Activated CD8-positive, alpha-beta T cell treated with anti-CD3 and anti-CD28 coated beads, Interleukin-2, amount 10 ng/mL, durations not matched to agents 7 days and 5 days (primary cell): ENCODE measurements at places on chromosomes 12 and 14.

- no peak for DNase-seq
These were observed 86.3 kb upstream of the BCL2L14 start for GRCh38 chr12:11984417-11984816.

DNA sequence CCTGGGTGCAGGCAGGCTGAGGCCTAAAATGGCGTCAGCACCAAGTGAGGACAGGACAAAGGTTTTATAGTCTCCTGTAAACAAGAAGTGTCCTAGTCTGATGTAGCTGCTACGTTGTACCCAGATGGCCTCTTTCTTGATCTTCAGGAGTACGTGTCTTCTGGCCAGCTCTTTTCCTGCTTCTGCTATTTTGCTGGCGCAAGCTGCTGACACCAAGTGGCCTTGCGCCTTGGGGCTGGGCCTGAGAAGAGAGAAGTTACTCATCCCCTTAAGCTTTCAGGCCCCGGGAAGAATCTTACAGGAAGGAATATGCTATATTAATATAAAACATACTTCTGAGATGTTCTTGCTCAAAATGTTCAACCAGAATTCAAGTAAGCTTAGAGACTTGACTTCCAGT lies 605.2 kb downstream of the GALC start:
- DNase-seq: no peak

GRCh38 chr12:12874029-12874428 lies 17.3 kb upstream of the GPRC5A start:
- no peak for DNase-seq

DNA sequence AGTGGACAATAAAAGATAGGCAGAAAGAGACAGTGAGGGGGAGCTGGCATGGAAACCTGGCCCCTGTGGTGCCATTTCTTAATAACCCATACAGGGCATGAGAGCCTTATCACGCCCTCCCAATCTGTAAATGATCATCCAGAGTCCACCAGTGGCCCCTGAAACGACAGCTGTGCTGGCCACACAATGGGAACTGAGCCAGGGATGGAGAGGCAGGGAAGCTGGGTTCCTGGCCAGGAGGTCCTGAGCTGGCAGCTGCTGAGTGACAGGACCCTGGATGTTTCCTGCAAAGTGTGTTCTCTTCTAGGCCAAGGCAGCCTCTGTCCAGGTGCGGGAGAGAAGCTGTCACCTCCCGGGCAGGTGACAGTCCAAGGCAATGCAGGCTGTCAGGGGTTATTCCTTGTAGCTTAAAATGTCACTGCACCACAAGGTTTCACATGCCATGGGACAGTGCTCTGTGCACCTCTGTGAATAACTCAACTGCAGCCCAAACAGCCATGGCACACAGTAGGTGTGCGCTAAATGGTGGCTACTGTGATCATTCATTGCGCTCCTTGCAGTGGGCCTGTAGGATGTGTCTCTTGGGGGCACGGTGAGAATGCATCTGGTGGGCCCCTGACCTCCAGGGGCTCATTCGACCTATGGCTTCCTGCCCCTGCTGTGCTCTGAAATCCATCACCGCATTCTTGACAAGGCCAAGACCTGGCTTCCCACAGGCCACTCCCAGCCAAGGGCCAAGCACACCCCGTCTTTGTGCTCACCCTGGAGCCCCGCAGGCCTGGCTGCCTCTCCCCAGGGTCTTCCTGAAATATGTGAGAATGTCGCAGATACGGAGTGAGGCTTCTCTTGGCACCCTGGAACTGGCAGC lies 46.3 kb upstream of the BCL11B start:
- DNase-seq: no peak

DNA sequence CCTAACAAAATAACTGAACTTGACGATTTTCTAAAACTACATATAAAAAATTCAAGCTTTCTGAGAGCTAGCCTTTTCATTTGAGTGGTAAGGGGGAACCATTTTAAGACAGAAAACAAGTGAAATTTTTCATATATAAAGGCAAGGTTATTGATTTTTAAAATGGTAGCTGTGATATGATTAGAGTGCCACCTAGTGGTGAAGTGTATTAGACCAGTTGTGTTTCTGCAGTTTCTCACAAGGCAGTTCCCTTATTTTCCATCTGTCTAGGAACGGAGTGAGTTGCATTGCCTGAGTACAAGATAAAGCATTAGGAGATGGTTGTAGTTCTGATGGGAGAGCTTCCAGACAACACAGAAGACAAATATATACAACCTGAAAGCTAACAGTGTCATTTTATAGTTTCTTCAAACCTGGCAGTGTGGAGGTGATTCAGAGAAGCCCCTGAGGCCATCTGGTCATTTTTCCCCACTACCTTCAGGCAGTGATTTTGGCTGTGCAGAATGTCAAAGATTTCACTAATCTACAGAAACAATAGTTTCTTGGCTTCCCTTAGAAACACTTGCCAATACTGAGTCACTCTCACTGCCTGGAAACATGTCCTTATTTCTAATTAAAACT lies 180.8 kb downstream of the C12orf50 start:
- DNase-seq: peak; percentile 22

DNA sequence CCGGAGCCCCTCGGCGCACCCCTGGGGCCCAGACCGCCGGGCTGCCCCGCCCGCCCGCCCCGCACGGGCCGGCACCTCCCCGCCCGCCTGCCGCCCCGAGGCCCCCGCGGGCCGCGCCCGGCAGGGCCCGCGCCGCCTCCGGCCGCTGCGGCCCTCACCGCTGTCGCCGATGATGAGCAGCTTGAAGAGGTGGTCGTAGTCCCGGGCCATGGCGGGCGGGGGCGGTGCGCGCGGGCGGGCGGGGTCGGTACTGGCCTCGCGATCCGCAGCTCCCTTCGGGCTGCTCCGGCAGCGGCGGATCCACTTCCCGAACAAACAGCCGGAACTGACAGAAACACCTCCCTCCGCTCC lies at the start of gene RAB35:
RAB35 (minus strand) TSS at position 313 of the 351 bp plus-strand sequence; CDS start at position 210, 103 bp downstream.
- no peak for DNase-seq

GRCh38 chr12:105862163-105862821 lies 276.5 kb downstream of the NUAK1 start:
- DNase-seq: no peak

DNA sequence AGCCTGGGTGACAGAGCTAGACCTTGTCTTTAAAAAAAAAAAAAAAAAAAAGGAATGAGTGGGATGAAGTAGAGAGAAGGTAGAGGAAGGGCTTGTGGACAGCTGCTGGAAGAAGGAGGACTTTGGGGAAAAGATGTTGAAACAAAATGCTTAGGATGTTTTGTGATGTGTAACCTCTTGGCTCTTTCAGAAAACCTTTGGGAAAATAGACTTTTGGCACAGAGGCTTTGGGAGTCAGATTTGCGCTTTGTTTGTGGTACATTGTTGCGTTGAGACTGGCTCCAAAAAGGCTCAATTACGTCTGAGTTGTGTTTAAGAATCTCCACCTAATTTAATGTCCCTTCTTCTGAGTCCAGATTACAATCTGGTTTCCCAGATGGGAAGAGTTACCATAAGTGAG lies 32.9 kb upstream of the SPTLC2 start:
- DNase-seq: no peak

GRCh38 chr14:24300326-24300980 lies 803 bp downstream of the NOP9 start:
- DNase-seq: no peak
